ENCODE measurements at places on chromosomes 4 and X.

GRCh38 chrX:24506082-24506481 is 41.0 kb downstream of the PDK3 start:
- no peak for DNase-seq

DNA sequence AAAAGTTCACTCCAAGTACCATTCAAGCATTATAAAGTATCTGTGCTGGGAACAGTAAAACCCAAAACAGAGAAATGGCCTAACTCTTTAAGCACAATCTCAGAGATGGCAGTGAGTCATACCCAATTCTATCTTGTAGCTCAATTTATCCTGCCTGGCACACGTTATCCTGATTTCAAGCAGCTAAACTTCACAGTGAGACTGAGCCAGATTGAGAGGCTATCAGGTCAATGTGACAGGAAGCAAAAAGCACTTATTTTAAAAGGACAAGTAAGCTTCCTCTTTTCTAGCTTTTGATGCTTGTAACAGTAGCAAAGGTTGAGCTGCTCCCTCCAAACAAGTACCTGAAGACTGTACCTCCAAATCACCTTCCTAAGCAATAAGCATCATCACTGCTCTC is 324.9 kb downstream of the NAF1 start:
- DNase-seq: no peak

DNA sequence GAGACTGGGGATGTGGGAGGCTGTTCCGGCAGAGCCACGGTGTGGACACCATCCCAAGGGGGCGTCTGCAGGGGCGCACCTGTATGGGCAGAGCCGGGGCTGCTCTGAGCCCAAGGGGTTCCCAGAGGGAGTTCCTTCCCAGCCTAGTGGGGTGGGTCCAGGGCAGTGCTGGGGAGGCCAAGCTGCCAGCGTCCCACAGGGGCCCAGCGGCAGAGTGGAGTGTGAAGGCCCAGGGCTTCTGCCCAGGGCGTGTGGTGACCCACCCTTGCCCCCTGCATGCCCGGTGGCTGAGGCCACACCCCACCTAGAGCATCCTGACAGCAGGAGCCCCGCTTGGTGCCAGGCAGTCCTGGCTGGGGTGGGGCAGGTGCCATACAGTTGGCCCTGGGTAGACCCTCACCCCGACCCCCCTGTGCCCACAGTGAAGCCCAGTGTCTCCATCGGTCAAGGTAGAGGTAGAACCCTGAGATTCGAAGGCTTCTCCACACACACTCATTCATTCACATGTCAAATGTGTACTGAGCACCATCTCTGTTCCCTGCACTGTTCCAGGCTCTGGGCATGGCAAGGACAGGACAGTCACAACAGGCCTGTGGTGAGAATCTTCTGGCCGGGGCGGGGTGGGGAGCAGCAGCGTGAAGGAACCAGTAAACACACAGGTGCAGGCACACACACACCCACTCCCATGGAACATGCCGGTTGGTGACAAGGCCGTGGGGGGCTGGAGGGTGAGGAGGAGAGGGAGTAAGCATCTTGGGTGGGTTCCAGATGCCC is 29.2 kb downstream of the TACC3 start:
- no peak for DNase-seq

DNA sequence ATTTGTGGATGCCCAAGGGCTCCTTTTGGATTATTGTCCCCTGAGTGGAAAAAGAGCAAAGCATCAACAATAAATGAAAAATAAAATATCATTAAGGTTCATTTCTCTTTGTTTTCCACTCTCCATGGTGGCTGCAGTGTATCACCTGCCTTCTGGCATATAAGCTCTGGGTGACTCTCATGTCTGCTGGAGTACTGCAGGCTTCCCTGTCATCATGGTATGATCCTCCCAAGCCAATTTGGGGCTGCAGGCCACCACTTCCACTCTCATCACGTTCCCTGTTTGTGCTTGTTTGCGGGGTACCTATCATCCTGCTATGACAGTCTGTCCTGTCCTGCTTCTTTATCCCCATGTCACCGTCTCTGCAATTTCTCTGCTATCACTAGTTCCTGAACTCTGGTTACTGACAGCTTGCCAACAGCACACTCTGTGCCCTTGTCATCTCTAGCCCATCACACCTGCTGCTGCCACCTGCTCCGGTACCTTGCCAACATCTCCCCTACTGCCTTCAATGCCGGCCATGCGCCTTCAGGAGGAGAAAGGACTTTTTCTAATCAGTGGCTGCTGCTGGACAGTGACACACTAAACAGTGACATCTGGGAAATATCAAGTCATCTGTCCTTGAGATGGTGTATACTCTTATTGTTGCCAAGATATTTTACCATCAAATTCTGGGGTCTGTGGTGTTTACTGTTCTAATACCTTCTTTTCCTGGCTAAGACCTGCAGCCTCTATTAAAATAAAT is 23.0 kb upstream of the FGF5 start:
- peak; percentile 69 for DNase-seq

DNA sequence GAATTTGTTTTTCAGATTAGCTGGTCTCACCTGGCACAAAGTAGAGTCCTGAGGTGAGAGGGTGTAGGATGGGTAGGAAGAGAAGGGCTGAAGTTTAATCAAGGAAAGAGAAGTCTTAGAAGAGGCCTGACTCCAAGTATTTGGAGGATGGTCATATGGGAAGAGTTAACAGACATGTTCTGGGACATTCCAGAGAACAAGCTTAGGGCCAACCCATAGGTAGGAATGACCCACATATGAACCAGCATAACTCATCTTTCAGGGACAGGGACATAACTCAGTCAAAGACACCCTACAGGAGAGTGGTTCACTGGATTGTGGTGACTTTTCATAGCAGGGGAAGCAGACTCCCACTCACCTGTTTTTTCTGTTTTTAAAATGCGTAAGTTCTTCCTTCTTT is 27.9 kb upstream of the ANXA5 start:
- DNase-seq: no peak

DNA sequence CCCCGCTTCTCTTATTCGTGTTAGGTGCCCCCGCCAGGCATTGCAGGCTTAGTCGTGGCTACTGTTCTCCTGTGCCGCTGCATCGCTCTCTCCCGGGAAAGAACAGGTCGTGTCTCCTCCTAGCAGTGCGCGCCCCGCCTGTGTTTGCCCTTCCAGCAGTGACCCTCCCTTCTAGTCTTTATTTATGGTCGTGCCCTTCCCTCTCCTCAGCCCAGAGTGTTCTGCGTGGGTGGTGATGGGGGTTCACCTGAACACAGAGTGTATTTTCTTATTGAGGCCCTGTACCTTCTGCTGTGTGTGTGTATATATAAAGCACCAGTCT is 15.2 kb downstream of the USP11 start:
- no peak for DNase-seq

DNA sequence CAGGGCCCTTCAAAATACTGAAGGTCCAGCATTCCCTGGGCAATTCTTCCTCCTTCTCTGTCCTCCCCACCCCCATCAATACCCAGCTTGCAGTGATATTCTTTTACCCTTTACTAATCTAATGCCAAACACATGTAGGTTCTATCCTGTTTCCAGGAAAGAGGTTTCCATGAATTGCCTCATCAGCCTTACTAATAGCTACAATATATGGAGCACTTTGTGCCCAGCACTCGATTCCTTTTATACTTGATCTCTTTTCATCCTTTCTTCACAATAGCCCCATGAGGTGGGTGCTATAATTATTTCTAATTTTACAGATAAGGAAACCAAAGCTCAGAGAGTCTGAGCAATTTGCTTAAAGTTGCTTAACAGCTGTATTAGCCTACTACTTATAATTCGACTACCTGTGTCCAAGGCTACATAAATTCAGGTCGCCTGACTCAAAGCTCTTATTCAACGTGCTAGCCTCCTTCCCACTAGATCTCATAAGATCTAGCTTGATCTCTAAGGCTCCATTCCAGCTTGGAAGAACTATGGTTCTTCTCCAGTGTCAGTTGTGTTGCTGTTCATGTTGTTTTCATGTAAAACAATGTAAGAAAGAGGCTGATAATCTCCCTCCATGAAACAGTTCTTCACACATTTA is 229.6 kb upstream of the PGRMC2 start:
- DNase-seq: no peak

DNA sequence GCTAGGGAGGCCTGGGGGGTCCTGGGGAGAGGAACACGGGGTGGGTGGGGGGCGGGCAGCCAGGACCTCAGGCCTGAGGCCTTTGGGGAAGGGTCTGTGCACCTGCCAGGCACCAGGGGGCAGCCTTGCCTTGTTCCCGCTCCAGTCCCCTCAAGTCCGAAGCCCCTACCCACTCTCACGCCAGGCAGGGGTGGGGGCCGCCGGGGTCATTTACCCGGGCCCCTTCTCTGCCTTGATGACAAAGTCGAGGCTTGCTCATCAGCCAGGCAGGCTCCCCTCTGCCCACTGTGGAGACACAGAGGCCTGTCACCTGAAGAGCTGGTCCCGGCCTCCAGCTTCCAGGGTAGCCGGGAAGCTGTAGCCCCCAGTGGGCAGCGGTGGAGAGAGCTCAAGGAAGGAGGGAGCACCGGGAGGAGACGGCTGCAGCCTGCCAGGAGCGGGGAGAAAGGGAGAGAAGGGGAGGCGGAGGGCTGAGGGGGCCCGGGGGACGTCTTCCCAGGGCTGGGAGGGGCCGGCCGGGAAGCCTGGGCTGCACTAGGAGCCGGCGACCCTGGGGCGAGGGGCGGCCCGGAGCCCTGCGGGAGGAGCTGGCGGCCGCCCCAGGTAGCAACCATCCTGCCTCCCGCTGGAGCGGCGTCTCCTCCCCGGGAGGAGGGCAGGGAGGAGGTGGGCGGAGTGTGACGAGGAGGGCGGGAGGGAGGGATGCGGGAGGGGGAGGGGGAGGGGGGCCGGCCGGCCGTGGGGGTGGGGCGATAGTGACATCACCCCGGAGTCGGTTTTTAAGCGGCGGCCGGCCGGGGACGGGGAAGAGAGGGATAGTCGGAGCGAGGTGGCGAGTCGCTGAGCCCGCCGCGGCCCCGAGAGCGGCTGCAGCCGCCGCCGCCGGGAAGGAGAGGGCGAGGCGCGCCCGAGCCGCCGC is at the start of gene SLC6A8:
Gene SLC6A8 (plus strand): TSS at position 806 of the 919 bp plus-strand sequence. CDS start 649 bp downstream, outside the sequence.
- no peak for DNase-seq

- no peak for DNase-seq
Observed at GRCh38 chrX:103276581-103277002, at the start of gene TCEAL5. Gene TCEAL5 (minus strand): TSS chrX:103276750. CDS start chrX:103274563, 2,187 bp downstream.
